ENCODE measurements at places on chromosomes 7 and 10. TPM values are rescaled to one million over a fixed set of nuclear protein-coding genes. Genes with fewer than 3 reads are reported as not detected.
A peak's percentile ranks its signal among the peaks of the same experiment; 100 is the strongest.

- H3K4me3 ChIP-seq: no peak overlapping the region
- H3K27me3 ChIP-seq: no peaks in the 10 kb centered on the region
- peak overlapping the region; percentile 25 for H3K27ac ChIP-seq
- no peaks in the 10 kb centered on the region for H3K36me3 ChIP-seq
These were observed 86.9 kb downstream of the JAZF1 start for GRCh38 chr7:28093623-28094232.

- H3K4me3 ChIP-seq: no peak overlapping the region
- no peak overlapping the region for H3K27ac ChIP-seq
- DNase-seq: no peak
- H3K4me1 ChIP-seq: no peaks in the 10 kb centered on the region
These were observed 267.2 kb upstream of the SLC26A5 start for GRCh38 chr7:103712991-103713778.

DNA sequence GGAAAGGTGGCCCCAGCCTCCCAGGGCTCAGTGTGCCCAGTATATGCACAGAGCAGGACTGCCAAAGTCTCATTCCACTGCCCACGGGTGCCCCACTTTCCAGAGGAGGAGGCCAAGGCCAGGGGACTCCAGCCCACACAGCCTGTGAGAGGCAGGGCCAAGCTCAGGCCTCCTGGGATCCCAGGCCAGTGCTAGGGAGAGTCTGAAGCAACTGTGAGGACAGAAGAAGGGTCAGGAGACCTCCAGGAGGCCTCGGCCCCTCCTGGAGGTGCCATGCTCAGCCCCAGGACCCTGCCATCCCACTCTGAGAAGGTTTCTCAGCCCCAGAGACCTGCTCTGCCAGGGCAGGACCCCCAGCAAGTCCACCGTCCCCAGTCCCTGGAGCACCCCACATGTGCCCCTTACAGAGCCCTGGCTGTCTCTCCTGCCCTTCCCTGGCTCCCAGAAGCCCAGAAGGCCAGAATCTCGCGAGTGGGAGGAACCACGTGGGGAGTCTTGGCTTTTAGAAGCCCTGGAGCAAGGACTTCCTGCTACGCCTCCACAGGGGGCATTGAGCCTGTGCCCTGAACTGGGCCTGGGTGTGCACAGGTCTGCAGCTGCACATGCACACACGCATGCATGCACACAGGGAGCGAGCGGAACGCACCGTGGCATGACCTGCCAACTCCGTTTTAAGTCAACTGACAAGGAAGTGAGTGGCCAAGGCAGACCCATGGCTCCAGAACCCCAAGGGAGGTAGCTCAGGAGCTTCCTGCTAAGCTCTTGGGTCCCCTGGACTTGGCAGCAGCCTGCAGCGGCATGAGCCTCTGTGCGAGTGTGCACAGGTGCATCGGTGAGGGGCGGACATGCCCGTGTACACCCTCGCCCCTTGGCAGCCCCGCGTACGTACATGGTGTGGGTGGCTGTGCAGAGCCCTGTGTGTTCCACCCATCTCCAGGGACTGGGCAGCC, 33.6 kb downstream of the ZCCHC24 start:
- peak overlapping the region; percentile 55 for H3K27ac ChIP-seq
- DNase-seq: peak; percentile 25
- H3K4me3 ChIP-seq: no peak overlapping the region
- H3K36me3 ChIP-seq: no peaks in the 10 kb centered on the region
- no peaks in the 10 kb centered on the region for H3K27me3 ChIP-seq

GRCh38 chr10:19702215-19702614, 114.0 kb upstream of the PLXDC2 start:
- DNase-seq: no peak
- H3K4me1 ChIP-seq: no peaks in the 10 kb centered on the region
- H3K4me3 ChIP-seq: no peak overlapping the region
- H3K27ac ChIP-seq: no peak overlapping the region

- no peak overlapping the region for H3K27ac ChIP-seq
- no peak for DNase-seq
- no peak overlapping the region for H3K4me3 ChIP-seq
- no peaks in the 10 kb centered on the region for H3K36me3 ChIP-seq
- no peaks in the 10 kb centered on the region for H3K4me1 ChIP-seq
These were observed 285.6 kb downstream of the PRPF18 start for GRCh38 chr10:13872411-13872810.

DNA sequence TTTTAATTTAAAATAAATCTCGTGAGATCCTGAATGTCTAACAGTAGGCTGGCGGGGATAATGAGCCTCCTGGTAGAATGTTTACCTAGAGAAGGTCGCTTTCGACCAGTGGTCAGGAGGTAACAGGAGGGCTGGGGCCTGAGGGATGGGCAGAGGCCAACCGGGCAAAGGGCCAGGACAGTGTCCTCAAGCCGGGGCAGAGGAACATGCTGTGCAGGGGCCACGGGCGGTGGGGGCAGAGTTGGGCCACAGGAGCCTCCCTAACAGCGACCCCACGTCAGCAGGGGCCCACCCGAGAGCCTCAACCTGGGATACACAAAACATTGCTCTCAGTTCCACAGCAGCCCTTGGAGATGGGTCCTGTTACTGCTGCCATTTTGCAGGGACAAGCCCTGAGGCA, 14.5 kb downstream of the CFAP46 start:
- H3K27ac ChIP-seq: no peak overlapping the region
- no peaks in the 10 kb centered on the region for H3K36me3 ChIP-seq
- DNase-seq: no peak
- H3K27me3 ChIP-seq: no peaks in the 10 kb centered on the region

GRCh38 chr7:55150709-55151451, 132.1 kb downstream of the EGFR start:
- no peak overlapping the region for H3K27ac ChIP-seq
- H3K4me1 ChIP-seq: no peaks in the 10 kb centered on the region
- no peak overlapping the region for H3K4me3 ChIP-seq
- DNase-seq: no peak
- H3K36me3 ChIP-seq: no peaks in the 10 kb centered on the region
- no peaks in the 10 kb centered on the region for H3K27me3 ChIP-seq

GRCh38 chr10:113893570-113893969, 39.1 kb downstream of the NHLRC2 start:
- H3K36me3 ChIP-seq: no peaks in the 10 kb centered on the region
- no peak overlapping the region for H3K27ac ChIP-seq
- no peak for DNase-seq

DNA sequence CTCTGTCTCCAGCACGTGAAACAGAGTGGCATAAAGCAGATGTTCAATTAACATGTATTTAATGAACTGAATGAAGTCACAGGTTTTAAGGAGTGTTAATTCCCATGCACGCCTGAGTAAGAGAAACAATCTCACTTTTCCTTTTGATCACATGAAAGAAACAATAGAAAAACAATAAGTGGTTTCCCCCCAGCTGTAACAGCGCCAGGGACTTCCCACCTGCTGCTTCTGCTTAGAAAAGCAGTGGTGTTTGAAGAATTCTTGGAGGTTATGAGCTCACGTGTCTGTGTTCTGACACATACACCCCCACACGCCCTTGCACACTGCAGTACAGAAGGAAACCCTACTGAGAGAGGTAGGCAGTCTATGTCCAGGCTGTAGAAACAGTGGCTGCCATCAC, 51.3 kb upstream of the FRMD4A start:
- DNase-seq: no peak
- H3K36me3 ChIP-seq: no peaks in the 10 kb centered on the region
- H3K27ac ChIP-seq: no peak overlapping the region
- H3K4me1 ChIP-seq: no peaks in the 10 kb centered on the region
- no peak overlapping the region for H3K4me3 ChIP-seq

The HPSE2 gene
- total RNA-seq: 13.6 TPM

The CNNM1 gene
- total RNA-seq: 0.88 TPM

The TMEM229A gene
- total RNA-seq: not detected

The BET1 gene
- total RNA-seq: 14.3 TPM

The ACBD7 gene
- 0.37 TPM for total RNA-seq

The NEUROG3 gene
- not detected for total RNA-seq

Data from uterus (tissue), 4 donors.